Activated T-helper 1 cell treated with anti-CD3 and anti-CD28 coated beads, Interleukin-2, amount 50 U/mL, for 16 hours (primary cell): ENCODE measurements at places on chromosomes 3 and 15.

DNA sequence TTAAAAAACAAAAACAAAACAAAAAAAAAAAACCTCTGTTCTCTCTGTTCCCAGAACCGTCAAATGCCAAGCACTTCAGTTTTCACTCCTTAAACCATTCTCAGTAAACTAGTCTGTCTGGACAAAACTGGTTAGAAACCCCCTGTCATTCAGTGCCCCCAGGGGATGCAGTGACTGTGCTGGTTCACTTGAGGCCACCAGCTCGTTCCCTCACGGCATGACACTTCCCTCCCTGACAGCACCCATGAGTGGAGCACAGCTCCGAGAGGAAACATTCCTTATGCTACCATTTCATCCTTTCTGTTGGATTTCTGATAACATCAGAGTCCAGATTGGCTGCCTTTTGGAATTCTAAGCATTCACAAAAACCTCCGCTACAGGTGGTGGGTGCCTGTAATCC, 244.0 kb upstream of the TPM1 start:
- DNase-seq, result no peak

DNA sequence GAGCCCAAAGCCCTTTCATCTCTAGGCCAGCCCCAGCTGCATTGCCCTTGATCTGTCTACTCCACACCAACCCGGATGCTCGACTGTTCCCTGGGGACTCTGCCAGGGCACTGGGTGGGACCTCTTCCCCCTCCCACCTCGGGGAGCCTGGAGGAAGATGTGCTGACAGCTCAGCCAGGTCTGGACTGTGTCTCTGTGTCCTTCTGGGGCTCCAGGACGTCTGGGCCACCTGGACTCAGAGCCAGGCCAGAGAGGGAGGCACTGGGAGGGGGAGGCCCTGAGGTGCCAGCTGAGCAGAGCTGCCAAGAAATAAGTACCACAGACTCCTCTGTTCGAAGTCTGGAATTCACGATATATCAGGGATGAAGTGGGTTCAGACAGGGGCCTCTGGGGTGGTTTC, 5.8 kb upstream of the HCN4 start:
- no peak for DNase-seq

- DNase-seq, result no peak
These were observed 901 bp upstream of the NMB start for GRCh38 chr15:84658788-84659411.

DNA sequence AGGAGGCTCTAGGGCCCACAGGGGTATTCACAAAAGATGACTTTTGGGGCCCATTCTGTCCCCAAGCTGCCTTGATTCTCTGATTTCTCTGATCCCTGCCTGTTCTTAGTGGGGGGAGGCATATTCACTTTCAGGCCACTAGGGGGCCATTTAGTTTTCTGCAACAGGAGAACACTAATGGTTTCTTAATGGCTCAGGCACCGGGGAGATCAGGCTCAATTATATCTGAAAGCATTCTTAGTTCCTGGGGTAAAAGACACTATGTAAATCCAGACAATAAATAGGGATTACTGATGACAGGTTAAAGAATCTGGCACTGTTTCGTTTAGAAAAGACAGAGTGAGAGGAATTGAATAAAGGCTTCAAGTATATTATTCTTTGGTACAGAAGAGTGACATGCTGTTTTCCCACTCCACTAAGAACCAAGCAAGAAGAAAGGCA, 2.5 kb upstream of the INAFM2 start:
- no peak for DNase-seq

DNA sequence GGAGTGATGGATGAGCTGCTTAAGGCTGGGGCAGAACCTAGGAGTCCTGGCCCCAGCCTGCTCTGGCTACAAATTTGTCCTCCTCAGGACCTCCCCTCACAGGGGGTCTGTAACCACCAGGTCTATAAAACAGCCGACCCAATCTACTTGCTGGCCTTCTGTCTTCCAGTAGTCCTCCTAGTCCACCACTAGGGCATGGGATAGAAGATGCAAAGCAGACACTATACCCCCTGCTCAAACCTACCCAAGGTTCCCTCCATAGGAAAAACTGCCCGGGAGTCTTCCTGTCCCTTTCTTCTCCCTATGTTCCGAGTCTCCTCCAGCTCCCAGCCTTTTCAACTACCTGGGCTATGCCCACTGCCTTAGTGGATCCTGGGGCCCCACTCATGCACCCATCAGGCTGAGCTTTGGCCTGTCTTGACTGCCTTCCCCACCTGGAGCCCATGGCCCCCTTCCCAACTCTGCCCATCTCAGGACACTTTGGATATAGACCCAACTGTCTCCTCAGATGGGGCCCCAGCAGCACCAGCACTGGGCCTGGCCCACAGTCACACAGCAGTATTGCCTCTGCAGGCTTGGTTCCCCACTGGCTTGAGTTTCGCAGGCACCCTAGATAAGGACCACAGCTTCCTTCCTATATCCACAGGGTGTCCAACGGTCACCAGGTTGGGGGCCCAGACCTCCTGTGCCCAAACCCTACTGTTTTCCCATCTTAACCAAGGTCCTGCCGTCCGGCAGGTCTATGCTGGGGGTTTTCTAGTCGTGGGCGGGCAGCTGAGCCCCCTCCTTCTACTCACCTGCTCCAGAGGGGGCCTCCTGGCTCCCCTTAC, 1.1 kb downstream of the HYAL3 start:
- no peak for DNase-seq

- DNase-seq, result no peak
These were observed 56.5 kb downstream of the FMN1 start for GRCh38 chr15:33138000-33138399.

DNA sequence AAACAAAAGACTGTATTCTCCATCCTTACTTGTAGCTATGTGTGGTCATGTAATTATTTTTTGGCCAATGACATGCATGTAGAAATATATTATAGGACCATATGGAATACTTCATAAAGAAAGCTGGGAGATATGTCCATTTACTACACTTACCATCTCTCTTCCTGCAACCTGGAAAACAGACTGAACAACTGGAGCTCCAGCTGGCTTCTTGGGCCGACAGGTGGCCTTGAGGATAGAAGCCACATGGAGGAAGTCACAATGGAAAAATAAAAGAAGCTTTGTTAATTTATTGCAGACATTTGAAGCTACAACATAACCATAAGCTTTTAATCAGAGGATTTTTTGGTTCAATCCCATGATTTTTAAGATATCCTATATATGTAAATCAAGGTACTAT, 167.9 kb upstream of the CBLB start:
- no peak for DNase-seq

DNA sequence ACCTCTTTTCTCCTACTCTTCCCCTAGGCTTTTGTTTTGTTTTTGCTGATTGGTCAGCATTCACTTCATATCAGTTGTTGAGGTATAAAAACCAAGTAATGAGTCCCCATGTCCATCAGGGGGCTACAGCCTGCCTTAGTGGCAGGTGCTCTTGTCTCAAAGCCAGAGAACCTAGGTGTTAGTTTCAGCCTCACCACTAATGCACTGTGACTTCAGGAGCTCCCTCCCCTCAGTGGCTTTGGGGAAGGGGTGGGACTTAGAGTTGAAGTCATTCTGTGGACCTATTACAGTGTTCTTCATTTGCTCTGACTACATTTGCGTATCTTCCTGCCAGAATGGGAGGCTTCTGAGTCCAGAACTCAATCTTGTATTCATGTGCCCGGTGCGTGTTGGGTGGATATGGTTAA, 41.6 kb downstream of the NR2C2 start:
- DNase-seq, result no peak

DNA sequence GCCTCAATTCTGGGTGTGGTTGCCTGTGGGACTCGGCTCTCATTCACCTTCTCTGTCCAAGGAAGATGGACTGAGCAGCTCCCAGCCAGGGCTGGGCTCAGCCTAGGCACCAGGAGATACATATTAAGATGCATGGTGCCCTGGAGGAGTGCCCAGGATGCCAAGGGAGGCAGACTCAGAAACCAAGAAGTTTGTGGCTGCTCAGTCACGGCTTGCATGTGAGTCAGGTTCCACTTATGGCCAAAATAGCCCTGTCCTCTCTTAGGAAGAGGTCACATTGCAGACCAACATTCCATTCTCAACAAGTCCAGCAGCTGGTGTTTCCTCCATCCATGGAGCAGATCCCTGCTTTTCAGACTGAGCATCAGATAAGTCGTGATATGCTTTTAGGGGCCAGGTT, 21.8 kb downstream of the CDCP1 start:
- DNase-seq, result no peak

- no peak for DNase-seq
These were observed 23.9 kb downstream of the VGLL3 start for GRCh38 chr3:86967062-86967461.

DNA sequence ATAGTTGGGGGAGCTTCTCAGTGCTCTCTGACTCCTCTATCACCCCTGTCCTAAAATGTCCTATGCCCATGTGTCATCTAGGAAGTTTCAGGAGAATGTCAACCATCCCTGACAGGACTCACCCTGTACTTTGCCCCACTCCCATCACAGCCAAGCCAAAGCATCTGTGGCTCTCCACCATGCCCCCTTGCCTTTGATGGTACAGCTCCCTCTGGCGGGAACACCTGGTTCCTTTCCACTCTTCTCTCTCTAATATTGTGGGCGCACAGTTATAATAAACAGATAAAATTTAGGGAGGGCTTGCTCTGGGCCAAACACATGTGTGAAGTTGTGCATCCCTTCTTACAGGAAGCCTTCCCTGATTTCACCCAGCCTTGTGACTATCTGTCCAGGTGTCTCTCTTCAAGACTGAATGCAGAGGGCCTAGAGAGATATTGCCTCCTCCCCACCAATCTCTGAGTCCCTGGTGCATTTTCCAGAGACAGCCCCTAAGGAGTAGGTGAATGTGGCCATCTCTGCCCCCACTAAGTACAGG, 62.8 kb downstream of the ISG20 start:
- DNase-seq, result no peak

- DNase-seq, result no peak
These were observed 62.6 kb downstream of the CHCHD6 start for GRCh38 chr3:126766653-126767052.

DNA sequence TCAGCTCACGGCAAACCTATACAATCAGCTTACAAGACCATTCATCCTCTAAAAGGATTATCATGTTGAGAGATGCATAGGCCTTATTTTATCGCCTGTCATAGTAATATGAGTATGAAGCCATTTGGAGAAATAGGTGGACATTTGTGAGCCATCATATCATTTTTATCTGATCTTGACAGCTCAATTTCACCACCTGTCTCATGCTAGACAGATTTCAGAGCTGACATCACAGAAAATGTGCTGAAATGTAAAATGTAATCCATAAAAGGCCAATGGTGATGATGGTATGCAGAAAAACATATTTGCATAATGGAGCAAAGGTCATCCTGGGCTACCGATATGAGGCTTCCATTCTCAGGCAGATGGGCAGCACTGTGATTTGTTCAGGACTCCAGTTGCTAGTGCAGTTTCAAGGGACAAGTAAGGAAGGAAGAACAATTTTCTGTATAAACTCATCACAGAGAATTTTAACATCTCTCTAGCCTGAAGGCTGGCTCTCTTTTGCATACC, 221.5 kb downstream of the ULK4 start:
- no peak for DNase-seq

GRCh38 chr3:139934613-139935015, 371 bp upstream of the CLSTN2 start:
- DNase-seq, result no peak

- DNase-seq, result no peak
These were observed 101.2 kb downstream of the VGLL4 start for GRCh38 chr3:11542551-11542950.

- DNase-seq, result no peak
These were observed 215.1 kb downstream of the MYRIP start for GRCh38 chr3:40024526-40024925.

DNA sequence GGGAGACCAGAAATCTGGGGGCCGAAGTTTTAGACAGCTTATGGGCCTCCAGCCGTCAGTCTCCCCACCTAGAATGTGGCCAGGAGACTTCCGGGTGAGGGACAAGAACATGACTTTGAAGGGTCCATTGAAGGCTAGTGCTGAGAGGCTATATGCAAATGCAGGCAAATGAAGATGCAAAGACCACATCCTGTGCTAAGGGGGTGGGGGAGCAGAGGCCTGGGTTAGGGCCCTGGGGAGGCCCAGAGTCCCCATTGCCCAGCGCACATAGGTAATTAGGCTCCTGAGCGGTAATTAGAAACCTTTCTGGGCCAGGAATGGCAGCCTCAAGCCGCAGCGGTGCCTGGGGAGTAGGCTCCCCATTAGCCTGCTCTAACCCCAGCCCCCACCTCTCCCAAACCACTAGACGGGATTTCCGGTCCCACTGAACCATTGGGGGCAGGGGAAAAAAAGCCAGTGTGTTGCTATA, 6.8 kb downstream of the CSK start:
- DNase-seq, result no peak

DNA sequence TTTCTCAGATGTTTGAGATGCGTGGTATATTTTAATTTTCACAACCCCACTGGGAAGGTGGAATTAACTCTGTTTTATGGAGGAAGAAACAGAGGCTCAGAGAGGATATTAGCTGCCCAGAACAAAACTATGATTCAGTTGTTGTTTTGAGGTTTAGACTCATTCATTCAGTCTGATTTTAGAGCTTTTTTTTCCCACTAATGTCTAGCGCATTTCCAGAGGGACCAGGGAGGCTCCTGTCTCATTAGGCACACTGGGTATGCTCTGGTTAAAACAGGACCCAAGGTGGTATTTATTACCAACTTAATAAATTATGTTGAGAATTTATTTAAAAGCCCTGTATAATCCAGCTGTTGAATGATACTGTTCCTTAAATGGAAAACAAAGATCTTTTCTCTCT, 272.0 kb upstream of the RGMA start:
- DNase-seq, result no peak

- no peak for DNase-seq
These were observed 21.2 kb downstream of the WHAMM start for GRCh38 chr15:82830427-82831173.

DNA sequence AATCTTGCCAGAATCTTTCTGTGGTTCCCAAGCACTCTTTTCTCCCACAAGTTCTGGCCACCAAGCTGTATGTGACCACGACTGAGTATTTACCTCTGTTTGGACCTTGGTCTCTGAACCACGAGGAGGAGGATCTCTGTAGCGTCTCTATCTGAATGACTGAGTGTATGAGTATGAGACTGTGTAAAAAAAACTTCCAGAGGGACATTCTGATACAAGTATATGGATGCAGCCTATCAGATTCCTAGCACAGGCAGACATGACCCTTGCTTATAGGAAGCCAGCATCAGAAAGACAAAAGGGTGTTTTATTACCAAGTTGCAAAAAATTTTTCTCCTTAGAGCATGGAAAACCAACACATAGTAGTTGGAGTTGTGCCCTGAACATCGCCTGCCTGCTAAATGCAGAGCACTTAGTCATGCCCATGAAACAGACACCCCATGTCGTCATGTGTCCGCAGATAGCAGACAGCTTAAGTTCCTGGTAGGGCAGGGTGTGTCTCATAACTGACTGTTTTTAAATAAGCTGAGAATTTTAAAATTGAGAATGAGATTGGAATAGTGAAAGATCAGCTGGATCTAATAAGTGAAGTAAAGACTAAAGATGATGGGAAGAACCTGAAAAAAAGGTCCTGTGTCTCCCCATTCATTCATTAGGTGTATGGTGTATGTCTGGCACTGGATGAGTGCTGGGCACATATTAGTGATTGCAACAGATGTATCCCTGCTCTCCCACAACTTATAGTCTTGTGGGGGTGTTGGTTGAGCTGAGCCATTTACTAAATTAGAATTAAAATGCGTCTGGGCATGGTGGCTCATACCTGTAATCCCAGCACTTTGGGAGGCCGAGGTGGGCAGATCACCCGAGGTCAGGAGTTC, 30.9 kb downstream of the DAG1 start:
- no peak for DNase-seq
